AML-193 (cell line): ENCODE measurements at places on chromosomes 7 and 10.

GRCh38 chr10:63711867-63712716 lies 190.9 kb downstream of the REEP3 start:
- no peak for DNase-seq

DNA sequence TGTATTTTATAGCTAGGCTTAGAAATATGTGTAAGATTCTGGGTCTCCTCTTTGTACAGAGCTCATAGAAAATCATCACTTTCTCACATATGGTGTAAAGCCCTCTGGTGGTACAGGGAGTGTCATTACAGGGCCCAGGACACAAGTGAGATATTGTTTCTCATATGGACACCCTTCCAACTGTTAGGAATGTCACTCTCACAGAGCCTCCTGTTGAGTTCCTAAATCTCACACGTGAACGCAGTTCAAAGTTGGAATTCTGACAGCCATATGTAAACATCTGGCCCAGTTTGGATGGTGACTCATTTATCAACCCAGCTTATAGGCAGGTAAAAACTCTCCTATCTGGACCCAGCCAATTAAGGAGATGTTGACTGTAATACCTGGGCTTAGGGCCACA lies 35.4 kb upstream of the ZNF107 start:
- peak; percentile 69 for DNase-seq

DNA sequence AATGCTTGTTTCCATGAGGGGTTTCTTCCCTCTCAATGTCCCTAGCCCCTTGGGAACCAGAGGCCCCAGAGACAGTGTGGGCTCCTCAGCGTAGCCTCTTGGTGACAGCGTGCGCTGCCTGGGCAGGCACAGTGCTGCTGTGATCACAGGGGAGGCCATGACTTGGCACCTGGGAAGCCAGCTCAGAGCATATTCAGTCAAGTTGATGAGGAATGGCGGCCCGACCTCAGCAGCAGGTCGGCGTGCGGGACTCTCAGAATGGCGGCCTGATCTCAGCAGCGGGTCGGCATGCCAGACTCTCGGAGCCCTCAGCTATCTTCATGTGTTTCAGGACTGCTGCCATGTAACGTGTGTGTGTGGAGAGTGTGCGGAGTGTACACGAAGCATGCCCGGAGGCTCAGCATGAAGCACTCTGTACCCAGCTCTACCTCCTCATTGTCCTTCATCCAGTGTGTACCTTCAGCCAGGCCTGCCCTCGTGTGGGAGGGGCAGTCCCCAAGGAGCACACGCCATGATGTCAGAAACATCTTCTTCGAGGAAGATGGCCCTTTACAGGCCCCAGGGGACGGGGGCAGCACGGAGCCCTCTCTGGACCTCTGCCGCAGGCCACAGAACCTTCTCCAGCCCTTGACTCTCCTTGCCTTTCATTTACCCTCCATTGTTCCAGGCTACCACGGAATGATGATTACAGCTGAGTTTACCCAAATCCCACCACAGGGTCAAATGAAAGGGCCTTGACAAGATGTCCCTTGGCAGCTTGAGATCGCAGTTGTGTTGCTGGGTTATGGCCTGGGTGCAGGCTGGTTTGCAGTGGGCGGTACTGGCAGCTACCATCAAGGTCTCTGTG lies 130.4 kb downstream of the SMURF1 start:
- no peak for DNase-seq

DNA sequence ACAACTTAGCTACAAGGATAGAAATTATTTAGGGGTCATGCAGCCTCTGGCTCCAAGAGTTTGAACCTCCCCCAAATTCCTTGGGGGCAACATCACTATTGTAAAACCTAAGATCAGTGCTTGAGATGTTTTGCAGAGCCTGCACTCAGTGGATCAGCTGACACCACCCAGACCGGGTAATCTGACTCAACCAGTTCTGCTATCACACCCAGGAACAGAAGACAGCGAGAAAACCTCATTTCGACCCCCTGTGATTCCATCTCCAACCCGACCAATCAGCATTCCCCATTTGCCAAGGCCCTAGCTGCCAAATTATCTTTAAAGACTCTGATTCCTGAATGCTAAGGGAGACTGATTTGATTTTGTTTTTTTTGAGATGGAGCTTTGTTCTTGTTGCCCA lies 5.2 kb downstream of the TACR2 start:
- DNase-seq = no peak

DNA sequence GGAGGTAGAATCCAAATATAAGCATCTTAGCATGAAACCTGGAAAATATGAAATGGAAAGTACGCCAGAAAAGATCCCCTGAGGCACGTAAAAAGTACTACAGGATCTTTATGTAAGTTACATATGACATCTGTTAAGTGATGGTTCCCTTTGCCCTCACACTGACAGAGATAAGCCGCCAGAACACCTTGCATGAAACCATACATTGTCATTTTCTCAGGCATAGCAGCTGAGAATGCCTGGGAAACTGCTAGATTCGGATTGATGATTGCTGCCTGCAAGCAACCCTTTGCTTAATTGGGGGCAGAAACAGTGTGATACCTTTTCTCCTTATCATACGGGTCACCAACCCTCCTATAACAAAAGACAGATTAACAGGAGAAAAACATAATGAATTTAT lies 826.6 kb upstream of the LRRN3 start:
- DNase-seq = no peak

DNA sequence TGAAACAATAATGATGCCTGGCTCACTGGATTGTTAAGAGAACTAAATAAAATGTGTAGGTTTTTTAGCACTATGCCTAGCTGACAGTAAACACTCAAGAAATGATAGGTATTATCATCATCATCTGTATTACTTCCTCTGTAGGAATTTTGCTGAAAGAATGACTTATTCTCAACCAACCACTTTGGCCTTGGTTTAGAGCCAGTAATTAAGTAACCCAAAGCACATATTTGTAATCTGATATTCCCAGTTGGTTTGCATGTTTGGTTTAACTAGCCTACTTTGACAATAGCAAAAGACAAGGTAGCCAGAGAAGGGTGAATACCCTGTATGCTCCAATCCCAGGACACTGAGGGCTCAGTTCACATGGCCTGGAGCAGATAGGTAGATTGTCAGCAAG lies 34.4 kb downstream of the BCAP29 start:
- no peak for DNase-seq

- no peak for DNase-seq
Observed at GRCh38 chr7:44323381-44324203, 1.8 kb downstream of the CAMK2B start.

DNA sequence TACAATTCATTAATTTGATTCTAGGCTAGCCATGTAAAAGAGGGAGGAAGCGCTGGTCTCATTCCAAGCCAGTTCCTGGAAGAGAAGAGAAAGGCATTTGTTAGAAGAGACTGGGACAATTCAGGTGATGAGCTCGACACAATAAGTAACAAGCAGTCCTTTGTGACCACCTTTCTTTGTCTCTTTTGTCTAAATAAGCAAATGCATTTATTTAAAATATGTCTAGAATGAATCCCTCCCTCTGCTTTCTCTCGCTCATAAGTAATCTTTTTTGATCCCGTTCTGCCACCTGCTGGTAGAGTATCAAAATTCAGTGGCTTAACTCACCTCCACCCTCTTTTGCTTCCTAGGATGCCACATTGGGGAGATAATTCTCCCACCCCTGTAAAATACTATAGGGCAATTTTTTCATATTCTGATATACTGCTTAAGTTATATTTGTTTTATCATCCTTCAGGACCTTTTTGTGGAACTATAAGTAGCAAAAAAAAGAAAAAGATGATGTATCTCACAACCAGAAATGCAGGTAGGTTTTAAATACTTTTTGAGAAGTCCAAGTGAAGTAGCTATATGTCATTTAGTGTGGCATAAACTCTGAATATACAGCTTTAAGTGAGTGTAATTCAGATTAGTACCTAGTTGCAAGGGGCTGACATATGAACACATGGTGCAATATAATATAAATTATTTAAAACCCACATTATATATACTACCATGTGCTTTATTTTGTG lies 91.5 kb downstream of the GSDME start:
- peak; percentile 33 for DNase-seq

DNA sequence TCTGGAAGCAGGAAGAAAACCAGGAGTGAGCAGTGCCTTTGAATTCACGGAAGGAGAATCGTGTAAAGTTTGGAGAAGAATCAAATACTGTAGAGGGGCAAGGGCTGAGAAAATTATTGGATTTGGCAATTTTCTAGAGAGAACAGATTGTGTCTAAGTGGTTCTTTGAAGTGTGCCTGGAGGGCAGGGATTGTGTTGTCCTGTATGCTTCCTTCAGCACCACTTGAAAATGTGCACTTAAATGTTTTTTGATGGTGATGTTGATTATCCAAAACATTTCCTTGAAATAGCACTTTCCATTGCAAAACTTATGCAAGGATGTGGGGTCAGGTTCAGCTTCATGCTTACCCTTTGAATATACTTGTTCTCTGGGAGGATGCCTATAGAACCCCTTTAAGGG lies 360.2 kb downstream of the SORCS3 start:
- no peak for DNase-seq

DNA sequence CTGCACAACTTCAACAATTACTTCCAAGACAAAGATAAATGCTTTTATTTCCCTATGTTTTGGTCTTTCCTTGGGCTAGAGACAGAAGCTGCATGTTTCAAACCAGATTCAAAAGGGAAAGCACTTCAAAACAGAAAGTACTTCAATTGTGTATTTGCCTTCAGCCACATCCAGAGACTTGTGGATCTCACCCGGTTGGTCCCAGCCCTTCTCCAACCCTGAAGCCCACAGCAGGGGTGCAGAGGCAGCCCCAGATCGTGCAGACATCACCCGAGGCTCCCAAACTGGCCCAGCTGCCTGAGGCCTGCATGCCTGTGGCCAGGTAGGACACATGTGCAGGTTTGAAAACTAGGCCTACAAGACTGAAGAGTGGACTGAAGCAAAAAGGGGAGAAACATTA lies 80.8 kb downstream of the ALOX5 start:
- DNase-seq = no peak

DNA sequence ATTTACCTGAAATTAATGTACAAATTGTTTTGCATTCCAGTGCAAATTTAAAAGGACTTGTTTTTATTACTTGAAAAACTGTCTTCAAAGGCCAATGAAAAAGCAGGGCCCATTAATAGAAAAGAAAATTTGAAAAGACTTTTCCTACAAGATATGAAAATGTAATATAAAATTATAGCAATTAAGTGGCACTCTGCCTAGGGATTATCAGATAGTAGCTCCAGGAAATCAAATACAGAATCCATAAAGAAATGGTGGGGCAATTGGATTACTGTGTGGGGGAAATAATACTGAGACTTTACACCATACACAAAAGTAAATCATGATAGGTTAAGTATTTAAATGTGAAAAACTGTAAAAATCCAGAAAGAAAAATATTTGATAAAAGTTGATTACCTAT lies 89.7 kb downstream of the GLCCI1 start:
- no peak for DNase-seq

DNA sequence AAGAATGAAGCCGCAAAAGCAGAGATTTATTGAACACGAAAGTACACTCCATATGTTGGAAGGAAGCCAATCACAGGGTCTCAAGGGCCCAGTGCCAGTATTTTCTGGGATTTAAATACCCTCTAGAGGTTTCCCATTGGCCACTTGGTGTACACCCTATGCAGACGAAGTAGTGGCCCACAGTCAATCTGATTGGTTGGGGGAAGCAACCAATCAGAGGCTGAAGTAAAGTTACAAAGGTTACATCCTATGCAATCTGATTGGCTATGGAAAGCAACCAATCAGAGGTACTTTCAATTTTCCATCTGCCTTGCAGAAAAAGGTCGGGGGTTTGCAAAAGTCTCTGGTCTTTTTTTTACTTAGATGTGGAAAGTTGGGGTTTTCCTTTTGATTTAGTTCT lies 481.3 kb upstream of the NRP1 start:
- DNase-seq = no peak
